Fibroblast of skin of left biceps (primary cell): ENCODE measurements at places on chromosomes 16 and 17.
A peak's percentile ranks its signal among the peaks of the same experiment; 100 is the strongest.

DNA sequence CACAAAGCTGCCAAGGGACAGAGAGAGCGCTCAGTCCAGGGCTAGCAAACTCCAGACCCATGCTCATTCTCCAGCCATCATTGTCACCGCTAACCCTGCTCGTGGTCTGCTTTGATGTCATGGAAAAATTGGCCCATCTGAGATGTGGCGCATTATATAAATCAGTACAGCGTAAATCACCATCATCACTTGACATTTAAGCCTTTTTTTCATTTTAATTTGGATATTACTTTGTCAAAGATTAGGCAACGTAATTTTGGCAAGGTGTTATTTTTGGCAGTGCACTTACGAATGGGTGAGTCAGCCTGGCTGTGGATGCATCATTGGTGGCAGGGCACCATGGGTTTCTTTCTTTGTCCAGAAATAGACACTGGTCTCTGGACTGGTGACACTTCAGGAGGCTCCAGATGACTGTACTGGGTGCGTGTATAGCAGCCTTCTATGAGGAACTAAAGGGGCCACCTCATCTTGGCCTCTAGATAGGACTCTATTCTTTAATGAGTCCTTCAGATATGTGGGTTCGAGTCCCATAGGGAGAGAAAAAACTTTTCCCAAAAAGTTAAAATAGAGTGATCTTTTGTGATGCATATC lies 166.3 kb downstream of the MSI2 start:
- DNase-seq: no peak

DNA sequence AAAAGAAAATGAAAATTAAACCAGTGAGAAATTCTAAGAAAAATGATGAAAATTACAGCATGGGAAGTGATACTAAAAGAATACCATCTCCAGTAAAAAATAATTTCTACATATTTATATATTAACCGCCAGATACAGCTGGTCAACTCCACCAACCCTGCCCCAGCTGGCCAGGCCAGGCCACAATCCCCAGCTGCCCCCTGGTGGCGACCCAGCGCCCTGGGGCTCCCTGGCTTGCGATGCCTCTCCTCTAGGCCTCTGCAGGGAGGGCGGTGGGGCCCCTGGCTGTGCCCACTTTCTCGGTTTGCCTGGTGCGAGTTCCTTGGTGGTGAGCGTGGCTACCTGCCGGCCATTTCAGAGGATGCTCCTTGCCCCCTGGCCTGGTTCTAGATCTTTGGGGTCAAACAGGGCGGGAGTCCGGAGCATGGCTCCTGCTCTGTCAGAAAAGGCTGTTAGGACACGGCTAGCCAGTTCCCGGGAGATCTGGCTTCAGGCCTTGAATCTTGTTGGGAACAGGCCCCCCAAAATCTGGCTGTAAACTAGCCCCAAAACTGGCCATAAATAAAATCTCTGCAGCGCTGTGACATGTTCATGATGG lies 14.5 kb downstream of the GLIS2 start:
- DNase-seq: no peak

- no peak for DNase-seq
These were observed 23.8 kb downstream of the HAPSTR1 start for GRCh38 chr16:9115277-9115676.

DNA sequence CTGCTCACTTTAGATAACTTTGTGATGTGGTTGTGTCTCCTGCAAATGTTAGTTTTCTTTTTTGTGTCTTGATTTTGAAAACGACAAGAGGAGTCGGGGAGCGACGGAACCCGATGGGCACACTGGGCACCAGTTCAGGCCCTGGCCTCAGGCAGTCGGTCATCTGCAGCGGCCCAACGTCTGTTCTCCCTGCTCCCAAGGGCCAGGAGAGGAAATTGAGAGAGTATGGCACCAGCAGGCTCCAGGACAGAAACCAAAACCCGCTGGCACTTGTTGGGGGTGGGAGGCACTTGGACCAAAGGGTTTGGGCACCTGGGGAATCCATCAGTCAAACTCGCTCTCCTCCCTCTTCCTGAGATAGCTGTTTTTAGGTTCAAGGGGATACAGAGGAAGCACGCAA lies 17.2 kb downstream of the RBFOX3 start:
- DNase-seq: no peak

DNA sequence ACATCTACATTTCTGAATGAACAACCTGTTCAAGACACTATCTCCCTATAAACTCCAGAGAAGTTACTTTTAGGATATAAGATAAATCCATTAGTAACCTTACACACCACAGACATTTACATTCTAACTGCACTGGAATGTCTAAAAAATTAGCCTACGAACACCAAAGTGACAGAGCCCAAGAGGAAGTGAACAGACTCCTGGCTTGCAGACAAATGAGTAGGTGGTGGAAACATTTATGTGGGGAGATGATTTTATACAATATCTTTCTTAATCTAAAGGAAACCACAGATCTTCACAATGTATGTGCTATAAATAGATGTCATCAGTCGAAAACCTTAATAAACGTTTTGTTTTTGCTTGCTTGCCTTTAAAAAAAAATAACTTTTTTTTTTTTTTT lies 18.8 kb downstream of the ZNF652 start:
- peak; percentile 59 for DNase-seq

DNA sequence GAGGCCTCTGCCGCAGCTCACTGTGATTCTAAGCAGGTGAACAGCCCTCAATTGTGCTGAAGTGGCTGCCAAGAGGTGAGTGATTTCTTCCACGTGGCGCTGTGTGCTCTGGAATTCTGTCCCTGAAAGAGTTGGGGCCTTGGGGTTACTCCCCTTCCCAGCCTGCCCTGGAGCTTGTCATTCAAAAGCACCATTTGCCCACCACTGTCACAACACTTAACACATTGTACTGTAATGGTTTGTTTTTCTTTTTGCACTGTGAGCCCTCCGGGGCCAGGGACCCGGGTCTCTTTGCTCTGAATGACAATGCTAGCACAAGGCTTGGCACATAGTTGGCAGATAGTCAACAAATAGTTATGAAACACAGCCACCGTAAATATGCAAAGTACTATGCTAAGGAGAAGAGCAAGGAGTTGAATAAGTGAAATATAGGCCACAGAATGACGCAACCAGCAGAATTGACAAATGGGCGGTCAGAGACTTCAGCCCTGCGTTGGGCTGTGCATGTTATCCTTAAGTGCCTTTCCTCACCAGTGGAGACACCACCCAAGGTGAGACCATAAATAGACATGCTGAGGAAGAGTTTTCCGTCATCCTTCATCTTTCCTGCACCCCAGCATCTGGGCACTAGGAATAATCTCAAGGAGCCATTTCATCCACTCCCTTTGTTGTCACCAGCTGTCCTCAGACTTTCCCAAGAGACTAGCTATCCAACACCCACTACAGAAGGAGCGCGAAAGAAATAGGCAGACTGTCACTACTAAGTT lies 112.0 kb upstream of the DNAH9 start:
- no peak for DNase-seq

- DNase-seq: no peak
These were observed 13.6 kb downstream of the HLF start for GRCh38 chr17:55278173-55278961.

DNA sequence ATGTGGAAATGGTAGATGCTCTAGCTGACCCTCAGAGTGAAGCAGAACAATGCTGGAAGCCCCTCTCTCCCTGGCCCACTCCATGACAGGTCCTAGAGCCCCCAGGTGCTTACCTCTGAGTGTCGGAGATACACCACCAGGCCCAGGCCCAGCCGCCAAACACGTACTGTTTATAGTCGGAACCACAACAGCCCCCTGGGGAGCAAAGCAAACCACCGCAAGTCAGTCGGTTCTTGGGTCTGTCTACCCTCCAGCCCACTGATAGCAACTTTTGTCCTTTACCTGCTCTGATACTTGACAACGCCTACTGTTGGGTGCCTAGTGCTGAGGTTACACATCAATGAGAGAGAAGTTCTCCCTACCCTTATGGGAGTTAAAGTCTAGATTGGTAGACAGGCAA lies 8.7 kb downstream of the FLOT2 start:
- DNase-seq: no peak

GRCh38 chr16:8866884-8867215 lies 2.0 kb downstream of the CARHSP1 start:
- no peak for DNase-seq

GRCh38 chr16:17696616-17697015 lies 225.9 kb upstream of the XYLT1 start:
- no peak for DNase-seq

- DNase-seq: no peak
These were observed 6.1 kb upstream of the EIF4A3 start for GRCh38 chr17:80153004-80153403.

DNA sequence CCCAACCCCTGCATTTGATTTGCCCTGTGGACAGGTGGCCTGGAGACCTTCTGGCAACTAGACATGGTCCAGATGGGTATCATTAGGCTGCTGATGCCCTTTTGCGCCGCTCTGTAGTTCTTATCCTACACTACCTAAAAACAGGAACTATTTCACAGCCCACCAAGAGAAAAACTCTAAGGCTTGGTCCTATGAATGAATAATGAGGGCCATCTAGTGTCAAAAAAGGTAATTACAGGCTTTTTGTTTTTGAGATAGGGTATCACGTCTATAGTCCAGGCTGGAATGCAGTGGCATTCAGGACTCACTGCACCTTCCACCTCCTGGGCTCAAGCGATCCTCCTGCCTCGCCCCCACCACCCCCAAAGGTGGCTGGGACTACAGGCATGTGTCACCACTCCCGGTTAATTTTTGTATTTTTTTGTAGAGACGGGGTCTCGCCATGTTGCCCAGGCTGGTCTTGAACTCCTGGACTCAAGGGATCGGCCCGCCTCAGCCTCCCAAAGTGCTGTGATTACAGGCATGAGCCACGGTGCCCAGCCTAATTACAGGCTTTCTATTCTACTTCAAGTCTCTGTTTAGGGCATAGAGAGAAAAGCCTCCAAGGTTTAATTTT lies 20.9 kb downstream of the COIL start:
- DNase-seq: peak; percentile 25

GRCh38 chr17:74087002-74087585 lies 116.4 kb upstream of the RPL38 start:
- DNase-seq: no peak

GRCh38 chr16:143047-143446 lies 4.6 kb upstream of the NPRL3 start:
- no peak for DNase-seq

DNA sequence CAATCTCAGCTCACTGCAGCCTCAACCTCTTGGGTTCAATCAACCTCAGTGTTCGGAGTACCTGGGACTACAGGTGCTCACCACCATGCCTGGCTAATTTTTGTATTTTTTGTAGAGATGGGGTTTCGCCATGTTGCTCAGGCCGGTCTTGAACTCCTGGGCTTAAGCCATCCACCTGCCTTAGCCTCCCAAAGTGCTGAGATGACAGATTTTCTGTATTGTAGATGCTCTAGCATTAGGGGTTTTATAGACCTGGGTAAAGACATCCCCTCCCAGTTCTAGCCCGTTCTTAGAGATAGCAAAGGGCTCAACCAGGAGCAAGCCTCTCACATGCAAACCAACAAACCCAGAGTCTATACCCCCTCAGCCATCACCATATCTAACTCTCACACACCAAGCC lies 57.3 kb downstream of the XYLT1 start:
- no peak for DNase-seq

DNA sequence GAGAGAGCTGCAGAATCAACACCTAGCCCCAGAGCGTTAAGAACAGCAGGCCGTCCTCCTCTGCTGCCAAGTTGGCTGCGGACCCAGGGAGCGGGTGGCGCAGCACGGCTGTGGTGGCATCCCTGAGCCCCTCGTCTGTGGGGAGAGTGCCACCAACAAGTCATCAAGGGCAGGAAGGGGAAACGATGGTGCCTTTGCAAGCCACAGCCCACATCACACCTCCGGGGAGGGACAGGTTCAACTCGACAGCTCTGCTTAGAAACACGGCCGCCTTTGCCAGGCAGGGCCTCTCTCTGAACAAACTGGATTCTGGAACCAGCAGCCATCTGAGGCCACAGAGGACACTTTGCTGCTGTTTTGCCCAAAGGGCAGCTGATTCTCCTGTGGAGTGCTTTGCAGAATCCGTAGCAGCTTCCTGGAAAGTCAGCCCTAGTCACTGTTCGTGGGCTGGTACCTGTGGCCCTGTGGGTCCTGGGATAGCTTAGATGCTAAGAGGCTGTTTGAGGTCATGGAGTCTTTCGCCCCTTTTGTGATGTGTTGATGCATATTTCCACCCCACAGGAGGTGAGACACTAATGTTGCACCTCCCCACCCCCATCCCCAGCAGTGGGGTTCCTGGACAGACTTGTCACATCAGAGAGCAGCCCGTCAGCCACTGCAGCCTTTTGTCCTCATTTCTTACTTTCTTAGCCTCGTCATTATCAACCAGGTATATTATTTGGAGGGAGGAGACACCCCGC lies 270.6 kb downstream of the CPPED1 start:
- no peak for DNase-seq

GRCh38 chr17:1958134-1958881 lies 66.8 kb downstream of the RTN4RL1 start:
- DNase-seq: no peak

DNA sequence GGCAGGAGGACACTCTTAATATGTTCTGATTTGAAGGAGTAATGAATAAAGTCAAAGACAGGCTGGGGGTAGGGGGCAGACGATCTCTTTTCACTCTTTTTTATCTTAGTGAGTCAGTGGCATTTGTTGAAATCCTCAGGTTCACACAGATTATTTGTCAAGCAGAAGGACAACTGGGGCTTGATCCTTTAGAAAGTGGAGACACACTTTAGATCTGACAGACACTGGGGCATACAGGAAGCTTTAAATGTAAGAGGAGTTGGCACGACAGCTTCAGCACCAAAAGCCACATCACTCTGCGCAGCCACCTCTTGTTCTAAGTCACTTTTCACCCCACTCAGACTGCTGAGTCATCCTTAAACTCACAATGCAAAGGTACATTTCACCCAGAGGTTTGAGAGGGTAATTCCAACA lies 121.5 kb downstream of the STXBP4 start:
- DNase-seq: no peak

DNA sequence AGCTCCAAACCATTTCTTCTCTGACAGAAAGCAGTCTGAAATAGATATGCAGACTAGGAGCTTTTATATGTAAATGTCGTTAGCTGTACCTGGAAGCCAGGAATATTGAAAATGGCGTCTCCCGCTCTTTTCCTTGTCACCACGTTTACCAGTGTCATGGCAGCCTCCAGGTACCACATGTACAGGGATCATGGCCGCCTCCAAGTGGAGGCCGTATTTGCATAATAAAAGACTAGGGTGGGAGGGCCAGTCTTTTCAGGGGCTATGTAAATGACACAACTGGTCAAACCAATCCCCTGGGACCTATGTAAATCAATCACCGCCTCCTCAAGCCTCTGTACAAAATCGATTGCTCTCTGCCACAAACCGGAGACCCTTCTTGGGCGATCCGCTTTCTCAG lies 54.3 kb downstream of the MYOCD start:
- no peak for DNase-seq

- no peak for DNase-seq
These were observed 15.3 kb downstream of the KLHL36 start for GRCh38 chr16:84663433-84664101.

DNA sequence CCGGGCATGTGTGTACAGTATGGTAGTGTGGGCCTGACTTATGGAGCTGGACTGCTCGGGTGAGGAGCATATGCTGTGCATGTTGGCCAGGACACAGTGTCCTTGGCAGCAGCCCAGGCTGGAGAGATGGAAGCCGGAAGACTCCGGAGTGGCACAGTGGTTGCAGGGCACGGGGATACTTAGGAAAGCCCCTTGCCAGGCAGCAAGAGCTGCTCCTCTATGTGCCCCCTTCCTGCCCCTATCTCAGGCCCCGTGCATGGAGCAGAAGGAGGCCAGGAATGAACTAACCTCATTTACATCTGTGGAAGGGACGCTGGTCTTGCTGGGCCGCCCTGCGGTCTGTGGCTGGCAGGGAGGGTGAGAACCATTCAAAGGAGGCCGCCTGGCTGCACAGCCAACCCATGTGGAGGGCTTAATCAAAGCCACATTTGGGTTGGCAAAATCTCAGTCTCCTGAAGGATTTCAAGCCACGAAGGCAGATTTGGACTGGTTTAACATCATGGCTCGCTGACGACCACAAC lies 32.2 kb upstream of the RCVRN start:
- DNase-seq: peak; percentile 50
